Brain (organoid and tissue), 16 donors: ENCODE measurements at places on chromosomes 5 and 9.

- DNase-seq, result no peak
Measured at GRCh38 chr9:96556701-96557461, 62.8 kb downstream of the CDC14B start.

DNA sequence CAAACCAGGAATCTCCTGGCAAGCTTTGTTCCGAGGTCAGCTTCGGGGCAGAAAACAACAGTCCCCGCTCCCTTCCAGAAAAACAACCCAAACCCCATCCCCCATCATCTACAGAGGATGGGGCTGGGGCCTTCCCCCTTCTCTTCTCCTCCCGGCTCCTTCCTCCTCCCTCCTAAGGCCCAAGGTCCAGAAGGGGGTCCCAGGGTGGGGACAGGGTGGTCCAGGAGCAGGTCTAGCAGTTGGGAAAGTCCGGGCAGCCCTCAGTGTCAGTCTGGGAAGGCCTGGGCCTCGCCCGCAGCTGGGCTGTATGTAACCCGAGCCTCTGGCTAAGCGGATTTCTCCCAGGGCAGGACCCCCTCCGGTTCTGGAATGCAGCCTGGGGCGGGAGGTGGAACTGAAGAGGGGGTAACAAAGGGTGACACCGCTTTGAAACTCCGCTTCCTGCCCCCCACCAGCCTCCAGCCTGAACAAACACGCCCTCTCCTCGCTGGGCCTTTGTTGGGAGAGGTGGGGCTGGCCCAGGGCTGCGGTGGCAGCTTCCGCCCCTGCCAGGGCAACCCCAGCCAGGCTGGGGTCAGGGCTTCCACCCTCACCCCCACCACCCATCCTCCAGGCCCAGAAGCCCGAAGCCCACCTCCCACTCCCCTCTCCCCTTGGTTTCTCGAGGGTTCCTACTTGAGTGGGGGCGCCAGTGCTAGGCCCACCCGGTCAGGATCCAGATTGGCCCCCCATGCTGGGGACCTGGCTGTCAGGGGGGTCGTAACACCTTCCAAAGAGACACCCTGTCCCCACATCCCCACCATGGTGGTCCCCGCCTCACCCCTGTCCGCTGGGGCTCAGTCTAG lies 63.5 kb downstream of the C9orf50 start:
- no peak for DNase-seq

- DNase-seq, result no peak
Measured at GRCh38 chr9:137109250-137110146, 5.0 kb downstream of the DPP7 start.

DNA sequence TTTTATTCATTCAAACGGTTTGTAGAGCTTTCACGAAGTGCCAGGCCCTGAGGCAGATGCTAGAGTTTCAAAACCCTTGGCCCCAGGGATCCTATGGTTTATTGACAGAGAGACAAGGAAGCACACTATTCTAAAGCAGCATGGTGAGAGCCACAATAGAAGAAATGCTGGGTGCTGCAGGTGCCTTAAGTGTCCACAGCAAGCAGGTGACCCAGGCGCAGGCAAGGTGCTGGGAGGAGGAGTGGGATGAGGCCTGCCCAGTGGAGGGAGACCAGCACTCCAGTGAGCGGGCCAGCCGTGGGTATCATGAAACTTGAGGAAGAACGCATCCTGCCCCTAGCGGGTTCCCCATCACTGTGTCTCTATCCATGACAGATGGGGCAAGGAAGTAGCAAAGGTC lies 71.0 kb downstream of the OSMR start:
- DNase-seq, result no peak

- DNase-seq, result no peak
Measured at GRCh38 chr9:16103620-16104397, 551.0 kb downstream of the CCDC171 start.

GRCh38 chr5:121086671-121087070 lies 622.6 kb downstream of the PRR16 start:
- DNase-seq, result no peak

DNA sequence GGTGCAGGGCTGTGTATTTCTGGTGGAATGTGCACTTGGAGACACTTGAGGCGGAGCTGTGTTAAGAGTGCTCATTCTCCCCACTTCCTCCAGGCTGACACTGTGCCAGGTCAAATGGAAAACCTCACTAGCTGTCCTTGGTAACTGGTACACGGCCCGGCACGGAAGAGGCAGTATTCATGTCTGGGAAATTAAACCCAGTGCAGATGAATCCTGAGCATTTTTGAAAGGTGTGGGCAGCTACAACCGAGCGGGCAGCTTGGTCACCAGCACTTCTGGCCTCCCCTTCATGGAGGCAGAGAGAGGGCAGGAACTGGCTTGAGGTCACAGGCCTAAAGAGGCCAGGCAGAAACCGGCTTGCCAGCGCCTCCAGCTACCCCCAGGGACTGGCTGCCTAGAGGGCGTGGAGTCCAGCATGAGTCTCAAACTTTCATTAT lies 1.6 kb downstream of the CLPTM1L start:
- no peak for DNase-seq

DNA sequence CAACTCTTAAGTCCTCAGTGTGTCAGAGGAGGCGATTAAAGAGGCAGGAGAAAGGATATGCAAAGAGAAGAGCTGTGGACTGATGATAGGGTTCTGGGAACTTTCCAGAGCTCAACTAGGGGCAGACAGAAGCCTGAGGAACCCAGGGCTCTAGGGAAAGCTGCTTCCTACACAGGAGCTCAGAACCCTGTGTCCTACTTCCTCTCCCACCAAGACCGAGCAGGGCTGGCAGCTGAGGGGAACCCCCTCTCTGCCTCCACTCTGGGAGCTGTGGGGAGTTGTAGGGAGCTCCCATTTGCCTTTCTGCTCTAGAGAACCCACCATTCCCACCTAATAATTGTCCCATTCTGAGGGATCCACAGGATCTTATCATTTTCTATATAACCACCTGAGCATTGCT lies 674.3 kb downstream of the ACTL7B start:
- DNase-seq, result no peak

- DNase-seq, result no peak
Measured at GRCh38 chr5:134547999-134548658, 22.7 kb downstream of the JADE2 start.

DNA sequence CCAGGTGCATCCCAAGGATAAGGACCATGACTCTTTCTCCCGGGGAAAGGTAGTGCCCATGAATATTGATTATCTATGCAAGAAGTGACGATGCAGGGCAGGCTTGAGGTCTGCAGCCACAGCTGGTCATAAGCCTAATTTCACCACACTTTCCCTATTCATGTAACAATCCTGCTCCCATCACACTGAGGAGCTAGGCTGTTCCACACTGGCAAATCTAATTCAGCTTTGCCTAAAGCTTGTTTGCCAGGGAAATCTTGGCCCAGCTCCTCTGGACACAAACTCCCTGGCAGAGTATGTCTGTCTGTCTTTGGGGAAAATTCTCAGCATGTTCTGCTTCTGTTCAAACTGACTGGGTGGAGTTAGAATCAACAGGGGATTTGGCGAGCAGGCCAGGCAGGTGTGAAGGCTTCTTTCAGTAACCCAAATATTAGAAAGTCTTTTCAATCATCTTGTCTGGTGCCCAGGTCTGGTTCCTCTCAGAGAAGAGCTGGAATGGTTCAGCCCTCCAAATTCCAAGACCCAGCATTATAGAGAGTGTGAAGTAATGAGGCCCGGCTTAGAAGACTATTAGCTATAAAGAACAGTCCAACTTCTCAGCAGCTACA lies 88.5 kb upstream of the SPDL1 start:
- DNase-seq, result no peak

- no peak for DNase-seq
Measured at GRCh38 chr9:79447762-79448161, 124.0 kb upstream of the TLE4 start.

- DNase-seq, result no peak
Measured at GRCh38 chr5:65076251-65076869, 307.6 kb downstream of the CWC27 start.
